OCI-LY7 (cell line): ENCODE measurements at places on chromosomes 16 and 17.

- no peak for DNase-seq
Observed at GRCh38 chr16:525520-526180, 1.9 kb upstream of the CAPN15 start.

- no peak for DNase-seq
Observed at GRCh38 chr17:9292561-9292941, 271.2 kb downstream of the NTN1 start.

GRCh38 chr17:81097943-81098308 is 63.0 kb downstream of the BAIAP2 start:
- DNase-seq = no peak

DNA sequence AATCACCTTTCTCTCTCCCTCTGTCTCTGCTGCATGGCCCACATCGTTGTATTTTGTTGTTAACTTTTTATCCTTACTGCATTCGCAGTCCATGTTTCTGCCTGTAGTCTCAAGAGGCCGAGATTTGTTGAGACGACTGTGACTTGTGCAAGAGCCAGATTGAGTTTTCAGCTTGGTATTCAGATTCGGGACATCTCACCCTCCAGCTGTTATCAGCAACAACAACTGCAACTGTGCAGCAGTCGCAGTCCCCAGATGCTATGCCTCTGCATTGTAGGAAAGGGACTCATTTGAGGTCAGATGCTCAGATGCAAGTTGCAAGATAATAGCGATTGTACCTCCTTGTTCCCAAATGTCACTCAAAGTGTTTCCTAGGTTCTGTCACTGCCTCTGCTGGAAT is 209.0 kb downstream of the SNX29 start:
- DNase-seq = no peak

DNA sequence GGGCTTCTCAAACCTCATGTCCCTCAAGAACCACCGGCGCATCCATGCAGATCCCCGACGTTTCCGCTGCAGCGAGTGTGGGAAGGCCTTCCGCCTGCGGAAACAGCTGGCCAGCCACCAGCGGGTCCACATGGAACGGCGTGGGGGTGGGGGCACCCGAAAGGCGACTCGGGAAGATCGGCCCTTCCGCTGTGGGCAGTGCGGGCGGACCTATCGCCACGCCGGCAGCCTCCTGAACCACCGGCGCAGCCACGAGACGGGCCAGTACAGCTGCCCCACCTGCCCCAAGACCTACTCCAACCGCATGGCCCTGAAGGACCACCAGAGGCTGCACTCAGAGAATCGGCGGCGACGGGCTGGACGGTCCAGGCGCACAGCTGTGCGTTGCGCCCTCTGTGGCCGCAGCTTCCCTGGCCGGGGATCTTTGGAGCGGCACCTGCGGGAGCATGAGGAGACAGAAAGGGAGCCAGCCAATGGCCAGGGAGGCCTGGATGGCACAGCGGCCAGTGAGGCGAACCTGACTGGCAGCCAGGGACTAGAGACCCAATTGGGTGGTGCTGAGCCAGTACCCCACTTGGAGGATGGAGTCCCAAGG is 5.9 kb downstream of the ZNF646 start:
- no peak for DNase-seq

DNA sequence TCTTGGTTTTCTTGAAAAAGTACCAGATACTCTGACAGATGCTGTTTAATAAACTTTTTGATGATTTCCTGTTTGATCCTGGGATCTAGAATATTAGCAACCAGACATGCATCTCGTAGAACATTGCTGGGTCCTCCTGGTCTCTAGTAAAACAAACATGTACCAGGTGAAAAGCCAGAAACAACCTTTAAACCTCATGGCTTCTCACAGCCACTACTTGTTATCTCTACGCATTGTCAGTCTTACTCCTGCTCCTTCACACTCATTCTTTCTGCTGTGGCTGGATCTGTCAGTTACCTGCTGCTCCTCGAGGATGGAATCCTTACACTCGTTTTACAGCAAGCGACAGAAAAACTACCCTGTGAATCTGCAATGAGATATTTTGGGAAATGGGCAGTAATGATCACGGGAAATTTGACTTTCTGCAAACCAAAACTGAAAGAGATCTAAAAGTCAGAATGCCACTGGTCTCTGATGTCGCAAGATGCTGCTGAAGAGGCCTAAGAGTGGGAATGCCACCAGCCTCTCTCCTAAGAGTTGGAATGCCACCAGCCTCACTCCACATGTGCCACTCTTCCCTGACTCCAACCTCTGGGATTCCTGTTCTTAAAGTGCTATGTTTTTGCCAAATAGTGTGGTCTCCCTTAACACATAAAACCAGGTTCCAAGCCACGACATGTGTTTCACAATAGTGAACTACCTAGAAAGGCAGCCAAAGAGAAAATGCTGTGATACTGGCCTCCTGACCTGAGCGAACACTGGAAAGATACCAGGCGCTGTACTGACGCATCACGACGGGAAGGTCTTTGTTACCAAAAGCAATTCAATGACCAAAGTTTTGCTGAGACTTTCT is 86.3 kb downstream of the VPS53 start:
- DNase-seq = no peak

- DNase-seq = peak; percentile 30
Observed at GRCh38 chr17:77821114-77821513, 137.4 kb upstream of the TNRC6C start.

- peak; percentile 18 for DNase-seq
Observed at GRCh38 chr17:67647482-67647881, 70.3 kb upstream of the NOL11 start.

- DNase-seq = no peak
Observed at GRCh38 chr17:34885076-34885475, 76.2 kb downstream of the CCT6B start.

- DNase-seq = no peak
Observed at GRCh38 chr16:799948-800833, at the start of gene GNG13. GNG13 (minus strand) TSS chr16:800734; CDS start chr16:799077, 1,657 bp downstream.

DNA sequence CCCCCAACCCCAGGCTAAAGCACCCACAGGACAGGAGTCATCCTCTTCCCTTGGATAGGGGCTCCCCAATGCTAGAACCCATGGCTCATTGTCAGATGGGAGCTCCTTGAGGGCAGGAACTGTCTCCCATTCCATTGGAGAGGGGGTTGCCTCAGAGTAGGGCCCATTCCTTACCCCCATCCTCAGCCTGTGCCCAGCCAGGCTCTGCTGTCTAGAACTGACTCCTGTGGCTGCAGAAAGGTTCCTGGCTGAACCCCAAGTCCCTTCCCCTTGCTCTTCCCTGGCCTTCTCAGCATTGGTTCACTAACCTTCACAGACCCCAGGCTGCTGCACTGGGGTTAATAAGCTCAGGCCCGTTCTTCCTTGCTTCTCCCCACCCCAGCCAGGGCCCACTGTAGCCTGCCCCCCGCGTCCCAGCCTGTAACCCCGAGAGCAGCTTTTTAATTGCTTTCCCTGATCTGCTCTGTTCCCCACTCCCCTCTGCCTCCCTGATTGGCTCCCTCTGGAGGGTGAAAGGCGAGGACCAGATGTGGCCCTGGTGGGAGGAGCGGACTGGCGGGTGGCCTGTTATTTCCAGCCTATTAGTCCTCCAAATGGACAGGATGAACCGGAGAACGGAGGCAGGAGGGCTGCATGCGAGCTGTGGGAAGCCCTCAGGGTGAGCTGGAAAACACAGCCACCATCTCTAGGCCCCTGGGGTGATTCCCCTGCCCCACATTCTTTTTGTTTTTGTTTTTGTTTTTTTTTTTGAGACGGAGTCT is 6.0 kb upstream of the GFAP start:
- DNase-seq = no peak

DNA sequence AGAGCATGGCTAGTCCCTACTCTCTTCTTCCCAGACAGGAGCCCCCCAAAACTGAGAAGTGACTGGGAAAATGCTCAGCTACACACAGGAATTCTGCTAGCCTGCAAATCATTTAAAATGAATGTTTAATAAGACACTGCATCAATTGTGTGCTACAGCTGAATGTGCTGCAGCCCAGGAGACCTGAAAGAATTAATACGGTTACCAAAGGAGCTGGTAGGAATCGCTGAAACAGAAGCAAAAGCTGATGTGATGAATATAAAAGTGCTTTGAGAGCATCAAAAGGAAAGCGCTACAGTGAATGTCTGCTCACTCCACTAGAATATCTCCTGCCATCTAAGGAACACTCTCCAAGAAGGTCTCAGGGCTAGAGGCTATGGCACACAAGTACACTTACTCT is 3.7 kb downstream of the GRIN2A start:
- DNase-seq = no peak

DNA sequence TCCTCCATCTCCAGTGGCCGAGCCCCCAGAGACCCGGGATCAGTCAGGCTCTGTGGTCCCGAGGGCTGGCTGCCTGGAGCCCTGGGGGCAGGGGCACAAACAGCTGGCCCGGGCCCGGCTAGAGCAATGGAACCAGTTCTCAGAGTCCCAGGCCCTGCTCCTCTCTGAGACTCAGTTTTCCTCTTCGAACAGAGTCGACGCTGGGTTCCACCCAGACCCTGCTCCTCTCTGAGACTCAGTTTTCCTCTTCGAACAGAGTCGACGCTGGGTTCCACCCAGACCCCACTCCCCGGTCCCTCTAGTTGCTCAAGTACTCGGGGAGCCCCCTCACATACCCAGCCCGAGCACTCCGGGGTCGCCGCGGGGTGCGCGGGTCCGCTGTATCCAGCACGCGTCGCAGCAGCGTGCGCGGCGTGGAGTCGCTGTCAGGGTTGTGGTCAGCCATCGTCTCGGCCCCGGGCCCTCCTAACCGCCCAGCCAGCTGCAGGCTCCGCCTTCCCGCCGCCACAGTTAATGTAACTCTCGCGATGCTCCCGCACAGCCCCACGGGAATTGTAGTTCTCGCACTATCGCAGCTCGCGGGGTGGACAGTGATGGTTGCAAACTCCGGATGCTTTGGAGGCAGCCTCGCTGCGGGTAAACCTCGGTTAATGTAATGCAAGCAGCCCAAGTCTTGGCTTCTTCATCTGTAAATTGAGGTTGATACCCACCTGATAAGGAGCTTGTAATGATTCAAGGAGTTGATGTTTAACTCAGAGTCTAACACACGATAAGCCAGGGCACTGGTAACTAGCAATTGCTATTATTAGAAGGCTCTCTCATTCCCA is 8.5 kb upstream of the THAP11 start:
- peak; percentile 96 for DNase-seq

- DNase-seq = peak; percentile 69
Observed at GRCh38 chr17:63774141-63774968, at the start of gene DDX42. DDX42 (plus strand) TSS chr17:63774170; CDS start chr17:63787050, 12,880 bp downstream.

- DNase-seq = no peak
Observed at GRCh38 chr16:79874391-79874790, 273.9 kb upstream of the MAF start.

DNA sequence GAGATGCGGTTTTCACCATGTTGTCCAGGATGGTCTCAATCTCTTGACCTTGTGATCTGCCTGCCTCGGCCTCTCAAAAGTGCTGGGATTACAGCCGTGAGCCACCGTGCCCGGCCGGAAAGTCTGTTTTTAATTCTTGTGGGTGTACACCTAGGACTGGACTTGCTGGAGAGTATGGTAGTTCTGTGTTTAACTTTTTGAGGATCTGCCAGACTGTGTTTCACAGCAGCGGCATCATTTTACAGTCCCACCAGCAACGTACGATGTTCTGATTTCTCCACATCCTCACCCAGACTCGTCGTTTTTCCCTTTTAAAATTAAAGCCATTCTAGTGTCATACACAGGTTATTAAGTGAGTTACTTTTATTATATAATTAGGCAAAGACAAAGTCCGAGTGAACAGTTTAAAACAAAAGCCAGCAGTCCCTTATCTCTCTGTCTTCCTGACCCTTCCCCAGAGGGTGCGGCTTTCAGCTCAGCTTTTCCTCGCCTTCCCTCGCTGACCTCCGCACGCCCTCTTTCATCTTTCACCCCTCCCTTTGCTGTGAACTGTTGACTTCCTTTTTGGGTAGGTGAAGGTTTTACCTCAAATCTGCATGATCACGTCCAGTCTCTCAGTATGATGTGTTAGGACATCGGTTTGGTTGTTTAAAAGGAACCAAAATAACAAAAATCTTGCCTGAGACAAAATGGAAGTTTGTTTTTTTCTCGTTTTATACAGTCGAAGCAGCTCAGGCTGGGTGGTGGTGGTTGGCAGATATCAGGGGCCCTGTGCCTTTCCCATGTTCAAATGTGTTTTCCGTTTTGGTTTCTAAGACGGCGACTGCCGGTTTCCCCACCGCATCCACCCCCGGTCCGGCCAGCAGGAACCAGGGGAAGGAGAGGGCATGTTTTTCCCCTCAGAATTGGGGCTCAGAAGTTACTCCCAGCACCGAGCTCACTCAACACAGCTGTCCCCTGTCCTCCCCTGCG is 18.0 kb downstream of the FAM234A start:
- no peak for DNase-seq

DNA sequence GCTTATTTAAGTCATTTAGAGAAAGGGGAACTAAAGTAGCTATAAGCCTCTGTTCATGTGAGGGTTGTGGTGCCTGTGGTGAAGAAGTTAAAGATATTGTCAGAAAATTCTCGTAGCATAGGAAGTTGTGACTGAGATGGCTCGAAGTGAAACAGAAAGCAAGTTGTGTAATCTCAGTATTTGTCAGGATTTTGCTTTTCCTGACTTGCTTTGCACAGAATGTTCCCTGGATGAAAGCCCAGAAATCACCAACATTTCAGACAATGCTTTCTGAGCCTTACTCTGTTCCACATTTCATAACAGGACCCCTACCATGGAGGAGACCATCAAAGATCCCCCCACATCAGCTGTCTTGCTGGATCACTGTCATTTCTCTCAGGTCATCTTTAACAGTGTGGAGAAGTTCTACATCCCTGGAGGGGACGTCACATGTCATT is 10.6 kb downstream of the CALCOCO2 start:
- peak; percentile 26 for DNase-seq

DNA sequence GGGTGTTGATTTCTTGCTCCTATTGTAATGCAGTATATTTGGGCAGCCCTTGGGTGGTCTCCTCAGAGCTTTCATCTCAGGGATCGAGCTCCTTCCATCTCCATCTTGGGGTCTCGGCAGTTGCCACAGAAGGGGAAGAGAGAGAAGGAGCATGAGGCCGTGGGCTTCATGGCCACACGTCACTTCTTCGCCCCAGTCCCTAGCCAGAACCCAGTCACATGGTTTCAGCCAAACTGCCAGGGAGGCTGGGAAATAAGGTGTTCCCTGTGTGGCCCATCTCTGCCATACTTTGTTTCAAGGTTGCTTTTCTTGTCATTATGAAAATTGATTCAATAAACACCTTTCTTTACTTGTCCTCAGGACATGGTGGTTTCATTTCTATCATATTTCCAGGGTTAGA is 68.4 kb upstream of the NKD1 start:
- DNase-seq = no peak

- DNase-seq = no peak
Observed at GRCh38 chr17:61144617-61145564, 254.8 kb upstream of the TBX2 start.

GRCh38 chr17:21172846-21173245 is 41.1 kb downstream of the TMEM11 start:
- DNase-seq = no peak

DNA sequence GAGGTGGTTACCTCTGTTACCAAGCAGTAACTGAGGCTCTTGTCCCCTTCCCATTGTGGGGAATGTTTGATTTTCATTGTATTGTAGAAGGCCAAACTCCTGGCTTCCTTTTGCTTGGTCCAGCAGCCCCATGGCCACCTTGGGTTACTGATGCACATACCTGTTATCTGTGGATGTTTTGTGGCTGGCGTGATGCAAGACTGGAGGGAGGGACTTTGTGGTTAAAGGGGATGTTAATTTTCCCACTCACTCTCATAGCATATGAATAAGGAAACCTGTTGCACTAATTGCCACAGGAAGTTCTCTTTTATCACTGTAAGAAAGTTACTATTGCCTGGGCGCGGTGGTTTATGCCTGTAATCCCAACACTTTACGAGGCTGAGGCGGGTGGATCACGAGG is 168.6 kb upstream of the HS3ST4 start:
- DNase-seq = no peak

- DNase-seq = no peak
Observed at GRCh38 chr17:45305530-45306087, 11.2 kb downstream of the MAP3K14 start.

GRCh38 chr17:32813021-32813420 is 63.9 kb downstream of the MYO1D start:
- DNase-seq = no peak
